ENCODE measurements at places on chromosomes 5 and 9.

DNA sequence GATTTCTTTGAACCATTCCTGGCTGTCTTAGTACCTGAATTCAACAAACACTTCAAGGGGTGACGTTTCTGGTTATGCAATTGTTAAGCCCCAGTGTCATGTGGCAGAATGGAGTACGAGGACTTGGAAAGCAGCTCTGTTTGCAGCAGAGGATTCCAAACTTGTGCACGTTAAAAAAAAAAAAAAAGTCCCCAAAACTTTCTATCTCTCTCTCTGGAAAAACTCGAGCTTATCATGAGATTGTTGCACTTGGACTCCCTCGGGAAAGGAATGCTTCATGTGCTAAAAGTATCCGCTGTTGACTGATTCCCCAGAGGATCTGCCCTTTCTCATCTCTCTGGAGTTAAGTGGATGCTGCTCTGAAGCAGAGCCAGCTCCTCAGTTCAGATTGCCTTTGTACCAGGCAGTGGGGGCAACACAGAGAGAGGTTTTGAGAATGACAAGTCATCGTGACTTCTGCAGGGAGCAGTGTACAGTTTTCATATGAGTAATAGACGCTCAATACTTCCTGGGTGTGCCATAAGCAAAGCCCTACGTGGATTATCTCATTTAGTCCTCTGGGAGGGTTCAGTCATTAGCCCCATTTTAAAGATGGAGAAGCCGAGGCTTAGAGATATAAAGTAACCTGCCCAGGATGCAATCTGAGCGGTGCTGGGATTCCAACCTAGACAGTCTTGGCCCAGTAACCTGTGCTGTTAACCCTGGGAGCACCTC is 28.1 kb downstream of the TMOD1 start:
- DNase-seq: no peak

DNA sequence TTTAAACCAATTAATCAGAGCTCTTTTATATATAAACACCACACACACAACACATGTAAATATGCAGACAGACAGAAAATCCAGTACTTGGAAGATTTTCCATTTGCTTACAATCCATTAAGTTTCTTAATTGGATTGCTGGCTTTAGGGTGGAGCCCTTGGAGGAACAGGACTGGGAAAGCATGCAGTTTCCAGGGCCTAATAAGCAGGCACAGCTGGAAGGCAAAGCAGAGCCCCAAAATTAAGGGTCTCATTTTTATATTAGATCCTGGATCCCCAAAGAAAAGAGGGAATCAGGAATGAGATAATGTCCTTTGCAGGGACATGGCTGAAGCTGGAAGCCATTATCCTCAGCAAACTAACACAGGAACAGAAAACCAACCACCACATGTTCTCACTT is 13.1 kb upstream of the SMC2 start:
- no peak for DNase-seq

- no peak for DNase-seq
Observed at GRCh38 chr5:172315587-172316493, 32.3 kb upstream of the UBTD2 start.

DNA sequence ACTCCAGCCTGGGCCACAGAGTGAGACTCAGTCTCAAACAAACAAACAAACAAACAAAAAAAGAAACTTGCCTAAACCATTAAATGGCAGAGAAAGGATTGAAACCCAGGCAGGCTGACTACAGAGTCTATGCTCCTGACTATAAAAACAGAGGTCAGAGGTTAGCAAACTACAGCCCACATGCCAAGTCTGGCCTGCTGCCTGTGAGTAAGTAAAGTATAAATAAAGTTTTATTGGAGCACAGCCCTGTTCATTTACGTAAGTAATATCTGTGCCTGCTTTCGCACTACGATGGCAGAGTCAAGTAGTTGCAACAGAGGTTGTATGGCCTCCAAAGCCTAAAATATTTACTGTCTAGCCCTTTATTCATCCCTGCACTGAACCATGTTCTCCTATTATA is 11.6 kb downstream of the POLR1E start:
- DNase-seq: no peak

- no peak for DNase-seq
Observed at GRCh38 chr9:132712753-132713152, 42.5 kb downstream of the GTF3C4 start.

- DNase-seq: no peak
Observed at GRCh38 chr9:127971357-127972235, 9.2 kb downstream of the EEIG1 start.

- DNase-seq: peak; percentile 70
Observed at GRCh38 chr9:127503947-127504886, 52.9 kb downstream of the LRSAM1 start.

- DNase-seq: no peak
Observed at GRCh38 chr5:73718762-73719161, 92.8 kb downstream of the ARHGEF28 start.

GRCh38 chr9:32832346-32832745 is 49.0 kb downstream of the TMEM215 start:
- DNase-seq: no peak

DNA sequence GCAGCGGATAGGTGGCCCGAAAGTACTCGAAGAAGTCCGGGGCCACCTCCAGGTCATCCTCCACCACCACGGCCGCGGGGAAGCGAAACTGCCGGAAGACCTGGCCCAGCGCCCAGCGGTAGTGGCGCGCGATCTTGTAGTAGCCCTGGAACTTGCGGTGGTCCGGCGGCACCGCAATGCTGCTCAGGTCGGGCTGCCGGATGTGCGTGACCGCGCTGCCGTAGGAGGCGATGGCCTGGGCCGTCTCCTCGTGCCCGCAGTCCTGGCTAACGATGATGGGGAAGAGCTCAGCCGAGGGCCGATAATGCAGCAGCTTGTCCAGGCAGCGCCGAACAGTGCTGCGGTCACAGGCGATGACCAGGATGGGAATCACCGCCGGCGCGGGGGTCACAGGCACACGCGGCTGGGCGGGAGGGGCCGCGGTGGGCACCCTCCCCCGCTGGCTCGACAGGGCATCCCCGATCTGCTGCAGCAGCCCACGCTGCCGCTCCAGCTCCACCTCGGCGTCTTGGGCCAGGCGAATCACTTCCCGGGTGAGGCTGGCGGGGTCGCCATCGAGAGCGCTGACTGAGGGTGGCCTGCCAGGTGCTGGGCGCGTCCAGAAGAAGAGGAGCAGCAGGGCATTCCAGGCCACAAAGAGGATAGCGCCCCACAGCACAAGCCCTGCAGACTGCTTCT is 10.2 kb downstream of the MGAT1 start:
- DNase-seq: no peak

DNA sequence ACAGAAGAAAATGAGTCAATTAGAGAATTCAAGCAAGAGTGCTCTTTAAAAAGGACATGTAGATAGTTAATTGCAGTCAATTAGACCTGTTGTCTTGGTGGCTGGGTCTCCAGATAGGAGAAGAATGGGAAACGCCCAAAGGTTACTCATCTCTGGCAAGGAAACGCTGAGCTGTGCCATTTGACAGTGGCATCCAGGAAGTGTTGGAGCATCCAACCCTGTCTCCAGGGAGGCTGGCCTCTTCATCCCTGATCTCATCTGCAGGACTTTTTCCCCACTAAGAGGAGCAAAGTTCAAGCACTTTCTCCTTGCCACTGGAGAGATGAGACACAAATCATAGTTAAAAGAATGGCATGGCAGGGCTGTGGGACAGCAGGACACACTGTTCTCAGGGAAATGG is 111.7 kb upstream of the MSX2 start:
- no peak for DNase-seq

DNA sequence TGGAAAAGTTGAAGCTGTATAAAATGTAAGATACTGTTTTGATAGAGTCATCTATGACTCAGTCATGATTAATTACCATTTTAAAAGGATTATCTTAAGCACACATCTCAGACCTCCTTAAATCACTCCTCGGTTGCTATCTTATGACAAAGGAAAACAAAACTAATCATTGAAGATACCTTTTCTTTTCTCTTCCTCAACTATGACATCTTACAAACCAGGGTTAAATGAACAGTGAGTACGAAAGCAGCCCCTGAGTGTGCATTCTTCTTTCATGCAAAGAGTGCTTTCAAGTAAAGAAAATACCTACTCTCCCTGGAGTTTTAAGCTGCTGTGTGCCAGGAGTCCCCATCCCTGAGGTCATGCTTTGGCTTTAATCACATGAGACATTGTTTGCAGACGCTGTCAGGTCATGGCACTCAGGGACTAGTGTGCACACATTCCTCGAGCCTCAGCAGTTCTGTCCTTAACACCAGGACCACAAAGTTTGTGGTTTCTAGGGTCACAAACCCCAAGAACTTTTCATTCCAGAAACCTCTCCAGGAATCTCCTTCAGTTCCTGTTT is 86.7 kb upstream of the ICE1 start:
- no peak for DNase-seq

GRCh38 chr5:14572385-14572784 is 9.2 kb upstream of the OTULINL start:
- DNase-seq: no peak

DNA sequence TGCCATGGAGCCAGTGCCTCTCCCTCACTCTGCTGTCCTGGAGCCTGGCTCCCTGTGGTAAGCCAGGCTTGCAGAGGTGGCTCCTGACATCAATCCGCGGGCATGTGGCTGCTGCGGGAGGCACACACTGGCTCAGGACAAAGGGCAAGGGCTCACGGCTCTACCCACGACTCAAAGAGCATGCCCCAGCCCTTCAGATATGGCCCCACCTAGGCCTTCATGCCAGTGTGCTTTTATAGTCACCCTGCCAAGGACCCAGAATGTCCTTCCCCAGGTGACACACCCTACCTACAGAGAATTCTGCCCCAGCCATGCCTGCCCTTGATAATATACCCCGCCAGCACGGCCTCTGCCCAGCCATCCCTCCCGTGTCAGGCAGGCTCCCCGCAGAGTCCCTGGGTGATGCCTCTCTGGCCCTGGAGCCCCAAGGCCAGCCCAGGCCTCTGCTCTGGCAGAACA is 1.6 kb downstream of the MGAT4B start:
- no peak for DNase-seq

DNA sequence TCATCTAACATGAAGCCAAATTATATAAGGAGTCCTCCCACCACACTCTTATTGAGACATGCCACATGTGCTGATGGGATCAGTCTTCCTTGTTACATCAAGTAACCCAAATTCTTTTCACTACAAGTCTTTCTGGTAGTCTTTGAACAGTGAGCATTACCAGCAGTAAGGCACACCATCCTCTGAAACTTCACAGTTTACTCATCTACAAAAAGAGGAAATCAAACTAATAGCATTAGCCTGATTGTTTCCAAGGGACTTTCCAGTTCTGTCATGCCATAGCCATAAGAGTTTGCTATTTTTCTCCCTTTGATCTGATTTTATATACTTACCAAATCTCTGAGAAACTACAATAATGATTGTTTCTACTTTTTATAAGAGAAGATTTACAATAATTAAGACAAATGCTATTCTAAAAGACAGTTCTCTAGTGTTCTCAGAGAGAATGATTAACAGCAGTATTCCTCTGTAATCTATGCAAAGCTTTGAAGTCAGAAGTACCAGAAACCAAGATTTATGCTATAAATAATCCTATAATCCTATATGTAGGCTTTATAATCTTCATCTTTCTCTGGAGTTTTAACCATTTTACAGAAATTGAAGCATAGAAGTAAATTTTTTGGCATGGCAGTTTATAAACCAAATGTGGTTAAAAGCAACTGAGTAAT is 166.2 kb upstream of the ACO1 start:
- DNase-seq: no peak

DNA sequence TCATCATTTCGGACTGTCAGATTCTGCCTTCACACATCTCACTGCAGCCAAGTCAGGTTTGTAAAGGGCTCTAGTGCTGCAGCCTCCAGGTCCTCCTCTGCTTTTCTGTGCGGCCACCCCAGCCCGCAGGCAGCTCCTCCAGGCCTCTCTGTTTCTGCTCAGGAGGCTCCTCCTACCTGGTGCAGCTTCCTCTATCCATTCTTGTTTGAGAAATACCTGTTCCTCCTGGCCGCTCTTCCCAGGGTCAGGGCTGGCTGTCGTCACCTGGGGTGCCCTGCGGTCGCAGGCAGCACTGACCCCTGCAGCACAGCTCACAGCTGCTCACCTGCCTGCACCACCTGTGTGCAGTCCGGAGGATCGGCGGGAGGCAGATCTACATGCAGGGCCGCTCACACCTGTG is 387.7 kb upstream of the IRX4 start:
- no peak for DNase-seq

Data from stimulated activated CD8-positive, alpha-beta memory T cell treated with anti-CD3 and anti-CD28 coated beads, Interleukin-12 subunit alpha, Interleukin-12 subunit beta, amount 100 ng/mL, for 1 hour (primary cell).